Iris pigment epithelial cell (primary cell): ENCODE measurements at places on chromosomes 3 and 15.

DNA sequence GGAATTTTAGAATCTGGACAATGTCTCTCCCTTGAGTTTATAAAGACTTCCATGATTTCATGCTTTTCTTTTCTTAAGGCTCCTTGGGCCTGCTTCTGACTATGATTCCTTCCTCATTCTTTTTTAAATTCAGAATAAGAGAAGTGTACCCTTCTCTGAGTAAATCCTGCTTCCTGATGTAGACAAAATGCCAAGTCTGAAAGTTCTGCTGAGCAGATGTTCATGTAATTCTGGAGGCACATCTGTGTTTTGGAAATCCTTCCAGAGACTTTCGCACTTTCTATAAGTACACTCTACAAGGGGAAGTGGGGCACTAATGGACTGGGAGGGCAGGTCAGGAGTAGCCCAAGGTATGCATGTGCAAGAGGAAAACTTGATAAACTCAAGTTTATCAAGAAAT lies 24.8 kb downstream of the TPM1 start:
- DNase-seq, result no peak

GRCh38 chr3:99872923-99873254 lies 55.2 kb downstream of the CMSS1 start:
- DNase-seq, result no peak

DNA sequence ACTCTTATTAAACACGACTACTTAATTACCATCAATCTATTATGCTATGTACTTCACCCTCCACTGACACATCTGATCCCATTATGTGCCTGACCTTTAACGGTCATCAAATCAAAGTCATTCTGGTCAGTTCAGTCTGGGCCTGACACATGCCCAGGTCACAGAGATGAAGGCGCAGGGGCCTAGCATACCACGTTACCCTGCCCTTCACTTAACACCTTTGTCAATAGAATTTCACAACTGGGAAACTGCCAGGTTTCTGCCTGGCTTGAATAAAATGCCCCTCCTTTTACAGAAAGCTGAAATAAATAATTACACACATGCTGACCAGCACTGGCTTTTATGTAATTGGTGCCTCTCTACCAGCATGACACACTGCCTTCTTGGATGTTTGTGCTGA lies 39.5 kb downstream of the MECOM start:
- DNase-seq, result no peak

GRCh38 chr3:66703501-66703900 lies 202.7 kb upstream of the LRIG1 start:
- peak; percentile 55 for DNase-seq

DNA sequence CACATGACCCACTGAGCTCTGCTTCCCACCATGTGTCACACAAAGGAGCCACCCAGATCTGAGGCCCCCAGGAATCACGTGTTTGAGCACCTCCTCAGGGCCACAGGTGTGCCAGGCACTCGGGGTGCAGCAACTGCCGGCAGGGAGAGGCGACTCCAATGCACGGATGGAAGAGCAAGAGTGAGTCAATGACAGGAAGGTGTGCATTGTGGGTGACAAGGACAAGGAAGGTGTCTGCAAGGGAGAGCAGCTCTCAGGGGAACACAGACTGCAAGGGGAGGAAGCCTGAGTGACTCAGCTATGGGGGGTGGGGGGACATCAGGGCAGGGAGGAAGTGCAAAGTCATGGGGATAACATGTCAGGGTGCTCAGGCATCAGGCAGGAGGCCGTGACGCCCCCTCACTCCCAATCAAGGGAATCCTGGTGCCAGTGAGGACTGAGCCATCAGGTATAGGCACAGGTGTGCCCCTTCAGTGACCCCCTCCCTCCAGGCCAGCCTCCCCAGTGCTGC lies 67.4 kb downstream of the NUP210 start:
- DNase-seq, result peak; percentile 46

GRCh38 chr15:50182219-50183013 lies 420 bp downstream of the SLC27A2 start:
- DNase-seq, result peak; percentile 33

DNA sequence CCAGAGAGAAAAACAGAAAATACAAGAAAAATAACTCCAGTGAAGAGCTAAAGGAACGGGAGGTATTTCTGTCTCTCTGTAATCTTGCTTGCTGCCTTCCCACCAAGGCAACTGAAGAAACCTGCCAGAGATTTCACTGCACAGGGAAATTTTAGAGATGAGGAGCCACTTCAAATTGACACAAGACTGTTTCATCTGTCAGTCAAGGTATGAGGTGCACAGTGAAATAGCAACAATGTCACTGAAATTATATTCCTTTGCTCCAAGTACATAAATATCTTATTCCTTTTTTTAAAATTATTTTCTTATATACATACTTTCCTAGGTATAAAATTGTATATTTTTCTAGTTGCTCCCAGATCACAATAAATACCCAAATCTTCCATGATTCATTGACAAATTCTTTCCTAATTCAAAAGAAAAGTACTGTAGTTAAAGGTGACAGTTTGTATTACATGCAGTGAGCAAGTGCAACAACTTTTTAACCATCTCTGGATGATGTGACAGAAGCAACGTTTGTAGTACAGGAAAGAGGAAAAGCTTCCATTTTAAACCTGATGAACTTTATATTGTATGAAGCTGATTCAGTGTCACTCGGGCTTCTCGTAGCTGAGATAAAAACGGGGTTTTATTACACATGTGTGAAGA lies 563.4 kb downstream of the TUSC7 start:
- no peak for DNase-seq

DNA sequence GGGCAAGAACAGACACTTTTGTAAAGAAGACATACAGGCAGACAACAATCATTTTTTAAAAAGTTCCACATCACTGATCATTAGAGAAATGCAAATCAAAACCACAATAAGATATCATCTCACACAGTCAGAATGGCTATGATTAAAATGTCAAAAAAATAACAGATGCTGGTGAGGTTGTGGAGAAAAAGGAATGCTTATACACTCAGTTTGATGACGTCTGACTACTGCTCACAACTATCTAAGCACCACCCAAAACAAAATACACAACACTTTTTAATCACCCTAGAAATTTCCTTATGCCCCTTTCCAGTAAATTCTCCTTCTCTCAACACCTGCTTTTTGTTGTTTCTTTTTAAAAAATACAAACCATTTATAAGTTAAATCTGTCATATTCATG lies 228.8 kb downstream of the ISL2 start:
- DNase-seq, result no peak

GRCh38 chr3:171829841-171830517 lies 13.2 kb upstream of the TMEM212 start:
- peak; percentile 87 for DNase-seq

- DNase-seq, result peak; percentile 58
Measured at GRCh38 chr3:81726735-81727134, 34.7 kb downstream of the GBE1 start.

GRCh38 chr3:100089812-100090668 lies 24.3 kb downstream of the FILIP1L start:
- DNase-seq, result peak; percentile 83
